ENCODE measurements at places on chromosomes 12 and 14.

DNA sequence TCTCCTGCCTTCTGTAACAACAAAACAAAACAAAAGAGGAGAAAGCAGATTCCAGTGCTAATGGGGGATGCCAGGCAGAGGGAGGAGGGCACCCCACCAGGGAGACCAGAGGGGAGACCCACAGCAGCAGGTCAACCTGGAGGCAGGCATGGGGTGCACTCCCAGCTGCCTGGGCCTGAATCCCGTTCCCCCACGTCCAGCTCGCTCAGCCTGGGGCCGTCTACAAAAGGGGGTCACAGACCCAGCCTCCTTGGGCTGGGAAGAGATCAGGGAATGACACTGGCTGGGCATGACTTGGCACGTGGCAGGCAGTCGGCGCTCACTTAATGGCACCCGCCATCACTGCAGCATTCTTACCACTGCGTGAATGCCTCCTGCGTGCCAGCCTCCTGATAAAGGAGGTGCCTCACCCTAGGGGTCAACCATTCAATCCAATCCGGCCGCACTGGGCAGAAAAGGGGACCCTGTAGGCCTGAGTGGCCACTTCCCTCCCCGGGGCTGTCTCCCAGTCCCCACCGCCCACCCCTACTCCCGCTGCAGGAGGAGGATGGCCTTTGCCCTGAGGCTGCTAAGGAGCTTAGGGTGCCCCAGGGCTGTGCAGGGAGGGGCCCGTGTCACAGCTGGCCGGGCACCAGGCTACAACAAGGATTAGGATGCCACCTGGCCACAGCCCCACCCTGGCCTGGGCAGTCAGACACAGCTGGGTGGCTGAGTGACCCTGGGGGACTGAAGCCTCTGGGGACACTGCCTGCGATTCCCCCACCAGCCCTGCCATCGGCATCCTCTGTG lies 87.5 kb downstream of the NCOR2 start:
- no peak for DNase-seq

- no peak for DNase-seq
Measured at GRCh38 chr12:24116548-24116947, 167.1 kb upstream of the SOX5 start.

GRCh38 chr12:26304273-26304672 lies 108.9 kb downstream of the SSPN start:
- no peak for DNase-seq

DNA sequence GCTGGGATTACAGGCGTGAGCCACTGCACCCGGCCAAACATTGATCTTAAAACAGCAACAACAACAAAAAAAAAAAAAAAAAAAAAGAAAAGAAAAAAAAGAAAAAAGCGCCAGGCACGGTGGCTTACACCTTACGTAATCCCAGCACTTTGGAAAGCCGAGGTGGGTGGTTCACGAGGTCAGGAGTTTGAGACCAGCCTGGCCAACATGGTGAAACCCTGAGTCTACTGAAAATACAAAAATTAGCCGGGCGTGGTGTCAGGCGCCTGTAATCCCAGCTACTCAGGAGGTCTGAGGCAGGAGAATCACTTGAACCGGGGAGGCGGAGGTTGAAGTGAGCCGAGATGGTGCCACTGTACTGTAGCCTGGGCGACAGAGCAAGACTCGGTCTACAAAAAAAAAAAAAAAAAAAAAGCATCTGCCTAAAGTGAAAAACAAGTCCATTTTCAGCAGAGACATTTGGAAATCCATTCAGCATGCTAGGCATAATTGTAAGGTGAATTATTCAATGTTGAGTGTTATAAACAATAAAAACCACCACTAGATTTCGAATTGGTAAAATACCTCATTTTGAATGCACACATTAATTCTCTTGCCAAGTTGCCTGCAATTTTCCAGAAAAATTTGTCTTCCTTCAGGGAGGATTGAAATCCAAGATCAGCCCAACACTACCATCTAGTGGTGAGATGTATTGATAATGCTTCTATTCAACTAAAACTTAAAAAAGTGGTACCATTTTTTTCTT lies 8.0 kb upstream of the CERS5 start:
- DNase-seq, result no peak

DNA sequence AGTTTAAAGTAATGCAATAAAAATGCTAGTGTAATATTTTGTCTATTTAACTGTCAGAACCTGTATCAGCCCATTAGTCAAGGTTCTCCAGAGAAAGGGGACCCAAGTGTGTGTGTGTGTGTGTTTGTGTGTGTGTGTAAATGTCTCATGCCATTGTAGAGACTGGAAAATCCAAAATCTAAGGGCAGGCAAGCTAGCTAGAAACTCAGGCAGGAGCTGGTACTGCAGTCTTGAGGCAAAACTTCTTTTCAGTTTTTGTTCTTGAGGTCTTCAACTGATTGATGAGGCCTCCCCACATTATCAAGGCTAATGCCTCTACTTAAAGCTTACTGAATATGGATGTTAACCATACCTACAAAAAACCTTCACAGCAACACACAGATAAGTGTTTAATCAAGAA lies 126.7 kb downstream of the PRKD1 start:
- no peak for DNase-seq

GRCh38 chr12:47102406-47102805 lies 22.6 kb upstream of the AMIGO2 start:
- DNase-seq, result no peak

DNA sequence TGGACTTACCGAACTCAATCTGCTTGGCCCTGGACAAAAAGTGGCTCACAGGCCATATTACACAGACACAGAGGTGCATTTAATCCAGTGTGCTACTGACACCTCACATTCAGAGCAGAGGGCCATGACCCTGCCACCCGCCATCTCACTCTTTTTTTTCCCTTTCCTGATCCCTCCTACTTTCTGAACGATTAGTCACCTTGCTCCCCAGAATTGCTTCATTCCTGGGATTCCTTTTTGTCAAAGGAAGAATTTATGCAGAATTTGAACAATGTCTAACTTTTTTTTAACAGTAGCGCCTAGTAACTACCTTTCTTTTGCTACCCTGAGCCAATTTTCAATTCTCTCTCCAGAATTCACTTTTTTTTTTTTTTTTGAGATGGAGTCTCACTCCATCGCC lies 4.6 kb downstream of the PKP2 start:
- no peak for DNase-seq

DNA sequence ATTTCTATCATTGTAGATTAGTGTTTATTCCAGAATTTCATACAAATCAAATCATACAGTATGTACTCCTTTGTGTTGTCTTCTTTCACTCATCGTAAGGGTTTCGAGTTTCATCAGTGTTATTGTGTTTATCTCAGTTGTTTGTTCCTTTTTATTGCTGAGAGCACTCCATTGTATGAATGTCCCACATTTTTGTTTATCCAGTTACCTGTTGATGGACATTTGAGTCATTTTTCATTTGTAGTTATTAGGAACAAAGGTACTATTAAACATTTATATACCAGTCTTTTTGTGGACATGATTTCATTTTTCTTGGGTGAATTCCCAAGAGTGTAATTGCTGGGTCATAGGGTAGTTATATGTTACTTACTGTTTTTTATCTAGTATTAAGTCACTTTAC lies 70.0 kb downstream of the BICD1 start:
- no peak for DNase-seq

DNA sequence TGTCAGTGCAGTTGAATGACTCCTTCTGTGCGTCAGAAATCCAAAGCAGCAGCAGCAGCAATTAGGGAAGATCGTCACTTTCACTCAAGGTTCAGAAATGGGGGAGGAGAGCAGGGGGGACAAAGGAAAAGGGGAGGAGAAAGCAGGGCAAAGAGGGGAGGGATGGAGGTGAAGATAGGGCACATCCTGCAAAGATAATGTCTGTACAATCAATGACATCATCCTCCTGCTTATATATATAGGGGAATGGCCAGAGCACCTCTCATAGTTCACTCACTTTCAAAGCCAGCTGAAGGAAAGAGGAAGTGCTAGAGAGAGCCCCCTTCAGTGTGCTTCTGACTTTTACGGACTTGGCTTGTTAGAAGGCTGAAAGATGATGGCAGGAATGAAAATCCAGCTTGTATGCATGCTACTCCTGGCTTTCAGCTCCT lies at the start of gene NTS:
NTS (plus strand) TSS at position 265 of the 431 bp plus-strand sequence; CDS start at position 374, 109 bp downstream.
- DNase-seq, result no peak

GRCh38 chr14:29587761-29588470 lies 339.7 kb downstream of the PRKD1 start:
- no peak for DNase-seq

DNA sequence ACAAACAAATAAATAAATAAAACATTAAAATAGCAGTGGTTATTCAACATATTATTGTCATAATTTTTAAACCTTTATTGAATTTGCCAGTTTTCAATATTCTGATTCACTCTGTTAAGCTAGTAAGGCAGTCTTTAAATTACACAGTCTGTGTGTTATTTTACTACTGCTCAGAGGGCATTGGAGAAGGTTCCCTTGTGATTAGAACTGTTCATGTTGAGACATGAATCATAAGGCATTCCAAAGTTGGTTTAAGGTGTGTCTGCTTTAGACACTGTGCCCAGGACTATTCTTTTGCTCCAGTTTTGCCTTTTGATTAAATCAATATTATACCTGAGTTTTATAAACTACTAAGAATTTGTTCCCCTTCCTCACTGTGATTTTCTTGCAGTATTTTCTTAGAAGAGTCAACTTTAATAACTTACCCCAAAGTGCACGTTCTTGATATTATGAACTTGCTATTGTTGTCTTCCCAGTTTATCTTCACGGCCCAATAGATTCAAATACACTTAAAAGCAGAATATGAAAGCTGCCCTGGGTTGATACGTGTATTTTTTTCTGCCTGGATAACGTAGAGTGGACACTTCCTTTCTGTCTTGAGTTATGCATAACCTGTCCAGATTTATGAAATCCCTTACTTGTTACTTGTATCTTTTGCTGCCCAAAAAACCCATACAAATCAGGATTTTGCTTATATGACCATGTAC lies 105.3 kb upstream of the BCAT1 start:
- DNase-seq, result no peak

GRCh38 chr14:64562436-64562835 lies 12.7 kb downstream of the PPP1R36 start:
- DNase-seq, result no peak

GRCh38 chr12:48788854-48789775 lies at the start of gene ADCY6:
Gene ADCY6, minus strand, starts transcription at chr12:48789089. Its CDS starts 5,655 bp downstream, at chr12:48783434.
- peak; percentile 86 for DNase-seq

GRCh38 chr12:125512541-125513298 lies 447.5 kb downstream of the AACS start:
- DNase-seq, result no peak

GRCh38 chr12:115351514-115352077 lies 667.6 kb upstream of the TBX3 start:
- no peak for DNase-seq

DNA sequence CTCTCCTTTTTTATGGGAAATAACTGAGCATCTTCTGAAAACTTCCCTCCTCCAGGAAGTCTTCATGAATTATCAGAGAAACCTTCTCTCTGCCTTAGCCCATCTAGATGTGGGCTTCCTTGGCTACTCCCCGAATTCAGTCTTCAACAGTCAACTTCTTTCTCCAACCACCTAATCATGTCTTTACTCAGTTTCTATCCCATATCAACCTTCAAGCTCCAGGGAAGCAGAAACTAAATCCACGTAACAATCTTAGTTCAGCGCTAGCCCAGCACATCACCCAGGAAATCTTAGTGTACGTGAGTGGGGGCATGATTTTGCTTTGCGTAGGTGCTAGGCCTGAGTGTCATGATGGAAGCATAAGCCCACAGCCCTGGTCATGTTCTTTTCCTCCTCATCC lies 12.7 kb upstream of the KRT77 start:
- no peak for DNase-seq

DNA sequence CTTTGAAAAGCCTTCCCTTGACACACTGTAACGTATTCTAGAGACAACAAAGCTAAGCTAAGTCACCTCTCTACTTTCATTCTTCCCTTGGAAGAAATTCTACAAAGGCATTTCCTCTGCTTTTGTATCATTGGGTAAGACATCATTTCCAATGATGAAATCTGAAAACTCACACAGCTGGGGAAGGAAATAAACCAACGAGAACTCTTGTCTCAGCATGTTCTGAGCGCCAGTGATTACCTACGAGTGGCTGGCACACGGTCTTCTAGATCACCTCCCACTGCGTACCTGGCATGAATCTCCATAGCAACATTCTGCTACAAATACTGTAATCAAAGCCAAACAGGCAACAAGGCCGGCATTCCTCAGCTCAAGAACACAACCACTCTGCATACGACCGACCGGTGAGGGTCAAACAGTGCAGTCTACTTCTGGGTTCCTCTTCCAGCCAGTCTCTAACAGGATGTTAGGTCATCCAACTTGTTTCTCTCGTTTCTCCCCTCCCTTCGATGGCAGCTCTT lies 7.6 kb downstream of the VPS37B start:
- no peak for DNase-seq

GRCh38 chr12:43912859-43913258 lies 77.0 kb downstream of the TMEM117 start:
- no peak for DNase-seq

- DNase-seq, result peak; percentile 65
Measured at GRCh38 chr12:19402743-19403431, 36.4 kb upstream of the AEBP2 start.

DNA sequence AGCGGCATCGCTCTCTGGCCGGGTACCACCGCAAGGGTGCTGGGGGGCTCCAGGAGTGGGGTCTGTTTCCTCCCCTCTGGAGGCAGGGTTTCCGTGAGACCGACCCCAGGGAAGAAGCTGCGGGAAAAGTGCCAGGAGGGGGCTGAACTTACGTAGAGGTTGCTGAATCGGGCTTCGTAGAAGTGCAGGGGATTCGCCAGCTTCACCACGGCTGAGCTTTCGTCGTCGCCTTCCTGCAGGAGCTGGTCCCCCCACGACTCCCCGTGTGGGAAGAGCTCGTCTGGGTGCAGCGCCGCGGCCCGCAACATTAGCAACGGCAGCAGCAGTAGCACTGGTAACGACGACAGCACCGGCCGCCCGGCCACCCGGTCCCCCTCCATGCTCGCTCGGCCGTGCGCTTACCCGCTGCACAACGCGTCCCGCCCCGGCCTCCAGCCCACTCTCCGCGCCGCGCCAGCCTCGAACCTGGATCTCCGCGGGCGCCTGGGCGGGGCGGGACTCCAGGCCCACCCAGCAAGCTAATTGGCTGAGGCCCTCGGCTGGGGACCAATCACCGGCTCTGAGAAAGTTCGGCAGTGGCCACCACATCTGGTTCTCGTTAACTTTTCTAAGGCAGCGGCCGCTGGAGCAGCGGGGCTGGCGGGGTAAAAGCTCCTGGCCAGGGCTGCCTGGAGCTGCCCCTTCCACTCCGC lies at the start of gene NID2:
NID2 (minus strand) TSS at position 445 of the 692 bp plus-strand sequence; CDS start at position 380, 65 bp downstream.
- DNase-seq, result peak; percentile 94
